ENCODE measurements at places on chromosomes 2 and 18.

- DNase-seq, result no peak
These were observed 120.9 kb downstream of the TMEFF2 start for GRCh38 chr2:192073878-192074277.

DNA sequence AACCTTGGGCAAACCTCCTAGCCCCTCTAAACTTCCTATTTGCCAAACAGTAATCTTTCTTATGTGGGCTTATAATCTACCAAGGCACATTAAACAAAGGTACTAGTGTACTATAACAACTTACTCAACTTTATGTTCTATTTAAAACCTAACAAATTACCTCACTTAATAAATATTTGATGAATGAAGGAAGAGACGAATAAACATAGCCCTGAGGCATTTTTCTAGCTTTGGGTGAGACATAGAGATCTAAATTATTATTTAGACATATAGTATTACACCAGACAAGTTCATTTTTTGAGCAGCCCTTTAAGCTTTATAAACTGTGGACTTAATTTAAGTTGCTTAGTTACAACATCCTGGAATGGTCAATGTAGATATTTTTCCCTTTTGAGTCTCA, 104.6 kb downstream of the UNC80 start:
- DNase-seq, result no peak

GRCh38 chr18:35729991-35730668, 148.6 kb downstream of the GALNT1 start:
- DNase-seq, result no peak

DNA sequence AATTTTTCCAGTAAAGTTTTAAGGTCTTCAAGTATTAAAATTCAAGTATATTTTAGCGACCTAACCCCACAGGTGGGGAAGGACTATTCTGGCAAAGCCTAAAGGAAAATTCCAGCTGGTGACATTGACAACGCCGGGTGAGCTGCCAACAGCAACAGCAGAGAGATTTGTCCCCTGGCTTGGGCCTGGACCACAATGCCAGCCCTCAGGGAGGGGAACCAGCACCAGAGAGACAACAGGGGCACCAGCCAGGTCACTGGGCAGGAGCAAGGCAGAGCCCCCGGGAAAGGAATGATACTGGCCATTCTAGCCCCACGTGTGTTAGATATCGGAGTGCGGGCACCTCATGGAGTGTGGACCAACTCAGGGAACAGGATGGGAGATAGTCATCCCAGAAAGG, 95.7 kb downstream of the ARMC9 start:
- no peak for DNase-seq

- DNase-seq, result no peak
These were observed 65.9 kb downstream of the NBEAL1 start for GRCh38 chr2:203080447-203081045.
